Stimulated activated CD4-positive, alpha-beta T cell treated with anti-CD3 and anti-CD28 coated beads, Interleukin-2, amount 100 ng/mL, for 48 hours (primary cell): ENCODE measurements at places on chromosomes 12 and 14.

DNA sequence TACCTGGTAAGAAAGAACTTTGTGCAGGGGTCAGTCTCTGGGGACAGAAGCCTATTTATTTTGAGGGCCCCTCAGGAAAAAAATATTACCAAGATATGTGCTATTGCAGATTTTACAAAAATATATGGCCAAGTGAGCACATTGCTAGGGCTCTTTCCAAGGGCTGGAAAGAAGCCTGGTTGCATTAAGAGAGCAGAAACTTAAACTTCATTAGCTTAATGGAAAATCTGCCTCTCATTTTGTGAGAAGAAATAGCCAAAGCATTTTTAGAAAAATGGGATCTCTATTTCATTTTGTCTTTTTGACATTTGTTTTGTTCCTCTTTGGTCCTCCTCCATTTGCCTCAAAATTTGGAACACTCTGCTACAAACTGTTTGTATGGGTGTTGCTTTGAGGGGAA, 283.5 kb downstream of the NELL2 start:
- DNase-seq = no peak

- DNase-seq = no peak
Observed at GRCh38 chr12:12228402-12228801, 38.4 kb downstream of the LRP6 start.

GRCh38 chr14:45270031-45270430, 17.0 kb upstream of the MIS18BP1 start:
- no peak for DNase-seq

- no peak for DNase-seq
Observed at GRCh38 chr12:39364196-39364595, 78.7 kb downstream of the KIF21A start.

- no peak for DNase-seq
Observed at GRCh38 chr14:100566119-100566518, 21.1 kb downstream of the BEGAIN start.

- DNase-seq = no peak
Observed at GRCh38 chr12:48569946-48570345, at the start of gene LALBA. LALBA (minus strand) TSS chr12:48570046; CDS start chr12:48570020, 26 bp downstream.

GRCh38 chr14:22563987-22564386, 25.0 kb downstream of the DAD1 start:
- no peak for DNase-seq

DNA sequence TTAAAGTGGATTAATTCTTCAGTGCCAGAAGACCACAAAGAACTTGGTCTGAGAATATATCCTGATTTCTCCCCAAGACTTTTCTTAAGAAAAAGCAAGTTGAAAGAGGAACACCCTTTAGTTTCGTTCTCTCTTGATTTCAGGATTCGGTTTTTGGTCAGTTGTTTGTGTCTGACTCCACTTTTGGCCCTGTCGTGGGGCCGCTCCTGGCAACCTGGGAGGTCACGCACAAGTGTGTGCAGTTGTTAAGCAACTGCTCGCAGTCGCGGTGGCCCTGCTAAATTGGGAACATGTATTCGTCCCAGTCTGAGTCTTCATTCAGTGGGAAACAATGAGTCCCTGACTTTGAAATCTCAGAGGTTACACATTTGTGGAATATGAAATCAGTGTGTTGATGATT, 68.7 kb downstream of the RGS6 start:
- no peak for DNase-seq

DNA sequence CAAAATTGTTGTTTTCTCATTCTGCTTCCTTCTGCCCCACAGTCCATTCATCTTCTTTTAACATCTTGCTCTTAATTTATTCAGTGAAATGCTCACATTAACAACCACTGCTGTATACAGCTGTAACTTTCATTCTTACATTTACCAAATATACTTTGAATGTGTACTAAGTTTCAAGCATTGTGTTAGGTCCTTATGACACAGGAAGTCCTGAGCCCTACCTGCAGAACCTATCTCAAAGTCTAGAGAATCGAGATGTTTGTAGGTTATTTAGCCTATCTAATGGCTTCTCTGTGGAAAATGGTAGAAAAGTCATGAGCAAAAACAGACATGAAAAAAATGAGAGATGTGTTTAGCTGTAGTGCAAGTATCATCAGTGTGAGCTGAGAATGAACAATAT, 117.6 kb upstream of the MGAT4C start:
- DNase-seq = no peak

DNA sequence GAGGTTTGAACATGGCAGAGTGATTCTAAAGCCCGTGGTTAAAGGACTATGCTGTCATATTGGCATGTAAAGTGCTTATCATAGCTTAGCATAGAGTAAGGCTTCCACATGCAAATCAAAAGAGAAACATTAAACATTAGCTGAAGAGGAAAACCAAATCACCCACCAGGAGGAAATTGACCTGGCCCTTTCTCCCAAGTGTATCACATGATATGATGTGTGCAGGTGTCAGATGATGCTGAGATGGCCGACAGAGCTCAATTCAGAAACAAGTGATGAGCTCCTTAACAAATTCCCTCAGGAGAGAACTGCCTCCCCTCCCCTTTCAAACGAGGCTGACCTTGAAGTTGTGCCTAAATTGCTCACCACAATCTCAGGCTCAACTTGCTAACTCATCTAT, 217.1 kb upstream of the BTG1 start:
- DNase-seq = no peak

- DNase-seq = no peak
Observed at GRCh38 chr12:122610207-122610606, 83.2 kb downstream of the KNTC1 start.

- DNase-seq = no peak
Observed at GRCh38 chr14:89292579-89293313, 124.3 kb downstream of the FOXN3 start.

- DNase-seq = no peak
Observed at GRCh38 chr12:54331461-54331860, 6.5 kb downstream of the COPZ1 start.

GRCh38 chr12:93402333-93403311, 24.9 kb downstream of the NUDT4 start:
- DNase-seq = no peak

GRCh38 chr12:67558775-67559174, 89.8 kb upstream of the DYRK2 start:
- DNase-seq = no peak

- no peak for DNase-seq
Observed at GRCh38 chr12:6507102-6507998, 13.4 kb downstream of the NCAPD2 start.

- DNase-seq = no peak
Observed at GRCh38 chr12:104997541-104997940, 11.4 kb downstream of the NOPCHAP1 start.

DNA sequence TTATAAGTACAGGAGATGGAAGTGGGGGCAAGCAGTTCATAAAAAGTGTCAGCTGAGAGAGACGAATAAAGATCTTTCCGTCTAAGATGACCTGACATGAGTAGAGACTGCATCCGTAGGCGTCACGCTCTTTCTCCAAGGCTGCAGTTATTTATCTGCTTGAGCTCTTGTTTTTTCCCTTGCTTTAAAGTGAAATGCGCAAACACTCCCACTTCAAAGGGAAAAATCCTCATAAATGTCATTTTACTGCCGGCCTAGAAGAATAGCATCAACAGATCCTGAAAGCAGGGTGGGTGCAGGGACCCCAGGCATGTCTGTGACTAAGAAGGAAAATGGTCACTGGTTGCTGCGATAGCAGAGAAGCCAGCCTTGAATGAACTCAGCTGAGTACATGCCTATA, 647.4 kb downstream of the MED13L start:
- no peak for DNase-seq

DNA sequence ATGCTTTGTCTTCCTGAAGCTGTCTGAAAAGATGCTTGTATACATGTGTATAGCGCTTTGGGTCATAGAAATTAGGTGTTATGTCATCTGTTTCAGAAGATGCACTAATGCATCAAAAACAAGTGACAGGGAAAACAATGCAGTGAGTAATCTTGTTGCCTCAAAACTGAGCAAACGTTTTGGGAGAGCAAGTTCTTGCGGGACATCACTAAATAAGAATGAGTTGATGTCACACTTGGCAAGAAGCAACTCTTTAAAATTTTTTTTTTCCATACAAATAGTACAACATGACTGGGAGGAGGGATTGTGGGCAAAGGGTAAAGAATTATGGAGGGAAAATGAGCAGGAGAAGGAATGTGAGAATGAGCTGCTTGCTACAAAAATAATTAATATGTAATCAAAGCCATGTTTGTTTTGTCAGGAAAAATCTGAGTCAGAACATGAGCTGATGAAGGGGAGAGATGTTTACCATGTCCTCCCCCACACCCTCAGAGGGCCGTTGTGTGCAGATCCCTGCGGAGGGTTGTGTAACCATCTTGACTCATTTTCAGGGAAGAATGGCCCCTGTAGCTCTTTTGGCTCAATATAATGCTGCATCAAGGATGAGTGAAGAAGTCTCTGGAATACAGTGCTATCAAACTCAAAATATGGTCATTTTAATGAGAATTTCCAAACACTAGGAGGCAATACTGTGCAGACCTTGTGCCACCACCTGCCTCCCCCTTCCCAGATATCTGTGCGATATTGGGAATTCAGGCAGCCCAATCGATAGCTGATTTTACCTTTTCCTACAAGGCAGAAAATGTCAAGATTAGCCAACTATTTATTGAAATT, 41.4 kb downstream of the BORCS5 start:
- DNase-seq = no peak

- DNase-seq = peak; percentile 61
Observed at GRCh38 chr12:4145990-4146859, 127.3 kb upstream of the CCND2 start.

DNA sequence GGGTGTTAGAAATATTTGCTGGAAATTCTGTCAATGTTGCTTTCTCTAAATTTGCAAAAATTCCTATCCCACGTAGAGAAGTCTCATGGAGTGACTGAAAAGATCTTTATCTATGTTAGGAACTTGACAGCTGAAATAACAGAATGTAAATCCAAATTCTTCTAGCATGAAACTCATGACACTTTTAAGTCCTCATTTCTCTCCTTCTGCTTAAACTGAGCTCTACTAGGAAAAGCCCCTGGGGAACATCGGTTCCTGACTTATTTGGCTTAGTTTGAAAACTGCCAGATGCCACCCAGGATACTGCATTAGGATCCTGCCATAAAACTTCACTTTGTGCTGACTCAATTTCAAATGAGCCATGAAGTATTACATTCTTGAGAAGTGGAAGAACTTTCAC, 426.0 kb downstream of the GALC start:
- no peak for DNase-seq

GRCh38 chr12:65881965-65882413, 57.7 kb downstream of the HMGA2 start:
- no peak for DNase-seq

DNA sequence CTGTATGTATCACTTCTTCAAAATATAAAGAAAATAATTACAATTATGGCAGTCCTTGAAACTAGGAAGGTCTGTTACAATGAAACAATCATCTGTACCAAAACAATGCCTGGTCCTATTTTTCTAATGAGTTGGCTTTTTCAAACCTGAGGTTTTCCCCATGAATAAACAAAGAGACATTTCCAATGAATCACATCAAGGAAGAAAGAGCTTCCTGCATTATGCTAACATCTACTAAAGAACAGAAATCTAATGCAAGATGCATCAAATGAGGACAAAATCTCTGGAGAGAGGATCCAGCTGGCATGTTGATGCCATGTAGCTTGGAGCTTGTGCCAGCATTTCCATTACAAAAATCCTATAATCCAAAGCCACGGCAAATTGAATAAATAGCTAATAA, 29.3 kb downstream of the NIN start:
- DNase-seq = no peak

- DNase-seq = no peak
Observed at GRCh38 chr14:69481815-69482568, 2.5 kb upstream of the PLEKHD1 start.

- DNase-seq = no peak
Observed at GRCh38 chr14:31251028-31251958, 43.7 kb upstream of the HECTD1 start.

- no peak for DNase-seq
Observed at GRCh38 chr14:31090883-31091764, 64.9 kb upstream of the STRN3 start.

GRCh38 chr12:7354529-7354928, 50.7 kb downstream of the ACSM4 start:
- DNase-seq = no peak

DNA sequence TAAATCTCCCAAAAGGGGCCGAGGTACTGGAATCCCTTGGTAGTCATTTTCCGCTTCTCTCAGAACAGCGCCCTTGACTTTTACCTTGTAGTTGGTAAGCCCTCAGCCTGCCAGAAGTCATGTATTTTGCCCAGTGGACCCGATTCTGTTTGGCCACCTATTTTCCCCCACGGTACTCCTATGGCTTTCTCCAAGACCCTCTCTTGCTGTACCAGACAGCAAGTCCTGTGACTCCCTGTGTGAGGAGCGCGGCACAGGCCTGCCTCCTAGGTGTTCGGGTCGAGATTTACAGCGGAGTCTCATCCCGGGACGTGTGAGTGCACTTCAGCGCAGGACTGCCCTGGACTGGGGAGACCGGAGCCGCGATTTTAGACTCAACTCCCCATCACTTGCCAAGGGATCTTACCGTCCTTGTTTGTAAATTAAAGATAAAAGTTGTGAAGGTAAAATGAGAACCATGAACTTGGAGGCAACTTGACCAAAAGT, 1.1 kb upstream of the MBD6 start:
- DNase-seq = no peak

DNA sequence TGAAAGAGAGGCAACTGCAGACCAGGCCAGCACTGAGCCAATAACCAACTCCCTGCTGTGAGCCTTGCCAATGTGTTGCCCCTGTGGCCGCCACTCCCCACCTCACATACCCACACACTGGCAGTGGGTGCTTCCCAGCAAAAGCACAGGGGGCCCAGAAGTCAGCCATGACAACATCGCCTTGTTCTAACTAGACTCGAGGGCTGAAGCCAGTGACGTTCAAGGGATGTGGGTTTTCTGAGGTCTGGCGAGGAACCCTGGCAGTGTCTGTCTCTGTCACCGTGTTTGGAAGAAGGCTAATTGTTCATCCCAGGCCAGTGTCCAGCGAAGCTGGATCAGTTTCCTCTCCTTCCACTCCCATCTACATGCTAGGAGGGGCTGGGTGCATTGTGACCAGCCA, 311.8 kb upstream of the AMIGO2 start:
- DNase-seq = peak; percentile 51

DNA sequence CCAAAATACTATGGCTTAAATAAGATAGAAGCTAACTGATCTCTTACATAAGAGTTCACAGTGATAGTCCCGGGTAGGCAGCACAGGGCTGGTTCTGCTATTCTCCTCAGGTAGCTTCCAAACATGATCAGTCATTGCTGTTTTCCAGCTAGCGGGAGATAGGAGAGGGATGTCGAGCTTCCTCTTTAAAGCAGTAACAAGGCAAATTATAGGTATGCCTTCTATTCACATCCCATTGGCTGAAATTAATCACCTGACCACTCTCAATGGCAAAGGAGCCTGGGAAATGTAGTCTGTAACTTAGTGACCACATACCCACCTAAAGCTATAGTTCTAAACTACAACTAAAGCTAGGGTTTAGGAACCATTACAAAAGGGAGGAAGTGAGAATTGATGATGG, 34.5 kb upstream of the VRK1 start:
- DNase-seq = peak; percentile 12

DNA sequence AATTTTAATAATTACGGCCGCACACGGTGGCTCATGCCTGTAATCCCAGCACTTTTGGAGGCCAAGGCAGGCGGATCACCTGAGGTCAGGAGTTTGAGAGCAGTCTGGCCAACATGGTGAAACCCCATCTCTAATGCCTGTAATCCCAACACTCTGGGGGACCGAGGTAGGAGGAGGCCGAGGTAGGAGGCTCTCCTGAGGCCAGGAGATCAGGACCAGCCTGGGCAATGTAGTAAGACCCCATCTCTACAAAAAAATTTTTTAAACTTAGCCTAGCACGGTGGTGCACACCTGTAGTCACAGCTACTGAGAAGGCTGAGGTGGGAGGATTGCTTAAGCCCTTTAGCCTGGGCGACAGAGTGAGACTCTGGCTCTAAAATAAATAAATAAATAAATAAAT, 5.6 kb upstream of the CFAP73 start:
- no peak for DNase-seq
